ENCODE measurements at places on chromosomes 2 and 18.
A peak's percentile ranks its signal among the peaks of the same experiment; 100 is the strongest.

GRCh38 chr2:224837066-224837465, 120.9 kb upstream of the CCDC195 start:
- DNase-seq, result no peak

DNA sequence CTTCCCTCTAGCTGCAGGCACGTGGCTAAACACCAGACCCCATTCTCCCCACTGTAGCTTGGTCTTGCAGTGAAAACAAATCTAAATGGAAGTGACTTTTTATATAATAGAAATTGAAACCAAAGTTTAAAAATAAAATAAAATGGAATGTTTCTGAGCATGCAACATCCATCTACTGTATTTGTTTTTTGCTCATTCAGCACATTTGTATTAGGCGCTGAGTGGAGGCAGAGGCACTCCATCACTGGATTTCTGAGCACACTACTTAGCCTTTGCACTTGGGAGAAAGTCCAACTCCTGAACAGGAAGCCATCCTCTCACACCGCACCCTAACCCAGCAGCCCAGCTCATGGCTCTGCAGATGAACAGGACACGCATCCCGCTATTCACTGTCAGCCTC, 37.8 kb upstream of the POU3F3 start:
- DNase-seq, result no peak

- no peak for DNase-seq
These were observed 155.4 kb downstream of the STK39 start for GRCh38 chr2:168091986-168092385.

DNA sequence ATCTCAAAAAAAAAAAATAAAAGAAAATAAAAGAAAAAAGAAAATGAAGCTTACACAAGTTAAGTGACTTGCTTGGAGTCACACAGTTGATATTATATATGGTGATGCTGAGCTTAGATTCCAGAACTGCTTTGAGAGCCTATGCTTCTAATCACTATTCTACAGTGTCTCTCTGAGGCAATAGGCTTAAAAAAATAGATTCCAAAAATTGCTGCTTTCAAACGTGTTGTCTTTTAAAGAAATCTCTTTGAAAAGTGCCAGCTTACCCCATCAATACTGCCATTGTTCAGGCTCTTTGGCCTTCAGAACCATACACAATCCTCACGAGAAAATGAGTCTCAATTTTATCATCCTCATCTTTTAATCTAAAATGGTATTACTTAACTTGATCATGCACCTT, 102.6 kb downstream of the CDK15 start:
- no peak for DNase-seq

DNA sequence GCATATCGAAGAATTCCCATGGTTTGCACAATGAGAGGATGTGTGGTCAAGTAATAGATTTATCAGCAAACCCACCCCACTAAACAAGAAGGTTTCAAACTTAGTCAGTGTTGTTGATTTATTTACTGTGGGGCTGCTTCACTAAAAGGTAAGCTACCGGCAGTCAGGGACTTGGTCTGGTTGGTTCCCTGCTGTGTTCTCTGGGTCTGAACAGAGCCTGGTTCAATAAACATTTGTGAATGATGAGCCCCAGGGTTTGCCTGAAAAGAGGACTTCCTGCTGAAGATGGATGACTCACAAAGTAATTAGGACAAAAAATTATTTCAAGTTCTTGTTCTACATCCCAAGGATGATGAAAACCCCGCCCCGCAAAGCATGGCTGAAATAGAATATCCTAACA, 108.3 kb downstream of the SPP2 start:
- no peak for DNase-seq

DNA sequence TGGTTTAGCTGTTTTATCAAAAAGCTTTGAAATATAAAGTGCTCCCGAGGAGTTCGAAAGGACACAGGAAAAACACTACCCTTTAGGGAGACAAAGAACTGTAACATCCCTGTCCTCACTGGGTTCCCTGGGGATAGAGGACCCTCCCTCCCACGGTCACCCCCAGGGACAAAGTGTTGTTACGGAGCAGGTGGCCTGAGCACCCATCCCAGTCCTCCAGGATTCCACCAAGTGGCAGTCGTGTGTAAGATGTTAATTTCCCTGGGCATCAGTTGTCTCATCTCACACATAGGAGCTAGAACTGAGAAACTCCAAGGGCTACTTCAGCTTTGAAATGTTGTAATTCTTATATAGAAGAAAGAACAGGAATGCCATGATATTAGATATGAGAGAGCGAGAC, 137.7 kb downstream of the ALK start:
- no peak for DNase-seq

DNA sequence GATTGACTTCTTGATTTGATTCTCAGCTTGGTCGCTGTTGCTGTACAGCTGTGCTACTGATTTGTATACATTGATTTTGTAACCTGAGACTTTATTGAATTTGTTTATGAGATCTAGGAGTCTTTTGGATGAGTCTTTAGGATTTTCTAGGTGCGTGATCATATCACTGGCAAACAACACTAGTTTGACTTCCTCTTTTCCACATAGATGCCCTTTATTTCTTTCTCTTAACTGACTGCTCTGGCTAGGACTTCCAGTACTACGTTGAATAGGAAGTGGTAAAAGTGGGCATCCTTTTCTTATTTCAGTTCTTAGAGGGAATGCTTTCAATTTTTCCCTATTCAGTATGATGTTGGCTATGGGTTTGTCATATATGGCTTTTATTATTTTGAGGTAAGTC, 101.3 kb downstream of the OSBPL1A start:
- no peak for DNase-seq

DNA sequence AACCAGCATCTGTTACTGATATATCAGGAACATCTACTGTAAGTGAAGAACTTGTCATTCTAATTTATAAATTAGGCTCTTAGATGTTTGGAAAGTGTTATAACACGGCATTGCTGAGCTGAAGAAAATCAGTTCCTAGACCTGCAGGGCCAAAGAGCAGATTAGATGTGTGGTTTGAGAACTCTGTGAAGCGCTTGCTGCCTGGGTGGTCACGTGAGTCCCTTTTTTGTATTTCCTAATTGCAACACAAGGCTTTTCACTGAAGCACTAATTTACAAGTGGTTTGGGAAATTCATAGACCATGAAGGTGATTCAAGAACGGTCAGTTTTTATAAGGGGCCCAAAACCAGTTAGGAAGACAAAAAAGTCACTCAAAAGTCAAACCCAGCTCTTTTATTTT, 106.9 kb upstream of the SP3 start:
- no peak for DNase-seq

DNA sequence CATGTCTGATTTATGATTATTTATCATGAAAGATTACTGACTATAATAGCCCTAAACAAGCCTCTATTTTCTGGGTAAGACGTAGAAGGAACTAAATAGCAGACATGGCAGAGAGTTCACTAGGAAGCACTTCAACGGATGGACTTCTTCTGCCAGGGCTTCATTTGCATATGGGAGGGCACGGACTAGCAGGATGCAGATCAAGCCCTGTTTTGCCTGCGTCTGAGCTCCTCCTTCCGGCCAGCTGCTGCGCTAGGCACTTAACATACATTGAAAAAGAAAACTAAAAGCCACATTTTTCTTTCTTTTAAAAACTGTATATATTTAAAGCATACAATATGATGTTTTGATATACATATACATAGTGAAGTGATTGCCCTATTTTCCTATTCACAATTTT, 340.0 kb upstream of the MEX3C start:
- peak; percentile 43 for DNase-seq

DNA sequence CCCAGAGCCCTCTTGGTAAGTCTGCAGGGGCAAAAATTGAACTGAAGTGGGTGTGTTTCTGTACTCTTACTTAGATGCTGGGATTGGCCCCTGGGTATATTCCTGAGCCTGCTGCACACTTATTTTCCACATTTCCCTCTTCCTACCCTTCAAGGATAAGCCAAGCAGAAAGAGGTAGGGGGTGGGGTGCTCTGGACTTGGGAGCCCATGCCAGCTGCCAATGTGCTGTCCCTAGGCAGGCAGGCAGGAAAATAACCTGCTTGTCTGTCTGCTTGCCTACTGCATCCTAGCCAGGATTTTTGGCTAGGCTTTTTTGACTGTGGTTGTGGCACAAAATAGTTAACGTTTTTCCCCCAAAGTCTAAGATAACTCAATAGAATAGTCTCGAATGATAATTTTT, 234.3 kb downstream of the ALK start:
- DNase-seq, result no peak

- no peak for DNase-seq
These were observed 983.6 kb upstream of the ZEB2 start for GRCh38 chr2:145503511-145503910.

DNA sequence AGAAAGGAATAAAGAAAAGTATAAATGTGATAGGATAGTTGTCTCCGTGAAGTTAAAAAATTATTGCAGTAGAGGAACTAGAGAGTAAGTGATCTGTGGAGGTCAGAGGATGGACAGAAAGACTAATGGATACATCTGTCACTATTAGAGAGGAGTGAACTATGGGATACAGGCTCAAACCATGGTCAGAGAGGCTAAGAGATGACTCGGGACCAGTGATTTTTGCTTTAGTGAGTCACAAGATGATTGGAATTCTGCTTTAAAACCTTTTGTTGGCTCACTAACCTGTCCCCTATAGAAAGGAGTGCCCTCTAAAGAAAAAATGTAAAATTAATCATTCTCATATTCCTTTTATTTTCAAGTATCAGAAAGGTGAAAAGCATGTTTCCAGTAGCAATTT, 30.3 kb downstream of the ALMS1 start:
- no peak for DNase-seq

DNA sequence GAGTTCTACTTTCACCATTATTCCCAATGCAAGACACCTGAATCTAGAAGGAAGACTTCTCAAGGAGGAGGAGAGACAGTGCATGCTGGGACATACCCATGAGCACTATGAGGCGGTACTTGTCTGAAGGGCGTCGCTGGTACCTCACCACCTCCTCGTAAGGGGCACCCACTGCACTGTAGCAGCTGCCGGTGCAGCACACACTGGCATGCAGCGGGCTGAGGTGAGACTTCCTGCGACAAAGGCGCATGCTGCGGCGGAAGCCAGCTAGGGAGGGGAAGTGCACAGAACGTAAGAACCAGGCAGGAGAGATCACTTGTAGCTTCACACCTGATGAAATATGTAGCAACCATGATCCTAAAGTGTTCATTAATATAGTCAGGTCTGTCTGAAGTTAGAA, 12.8 kb upstream of the TMEM237 start:
- no peak for DNase-seq

DNA sequence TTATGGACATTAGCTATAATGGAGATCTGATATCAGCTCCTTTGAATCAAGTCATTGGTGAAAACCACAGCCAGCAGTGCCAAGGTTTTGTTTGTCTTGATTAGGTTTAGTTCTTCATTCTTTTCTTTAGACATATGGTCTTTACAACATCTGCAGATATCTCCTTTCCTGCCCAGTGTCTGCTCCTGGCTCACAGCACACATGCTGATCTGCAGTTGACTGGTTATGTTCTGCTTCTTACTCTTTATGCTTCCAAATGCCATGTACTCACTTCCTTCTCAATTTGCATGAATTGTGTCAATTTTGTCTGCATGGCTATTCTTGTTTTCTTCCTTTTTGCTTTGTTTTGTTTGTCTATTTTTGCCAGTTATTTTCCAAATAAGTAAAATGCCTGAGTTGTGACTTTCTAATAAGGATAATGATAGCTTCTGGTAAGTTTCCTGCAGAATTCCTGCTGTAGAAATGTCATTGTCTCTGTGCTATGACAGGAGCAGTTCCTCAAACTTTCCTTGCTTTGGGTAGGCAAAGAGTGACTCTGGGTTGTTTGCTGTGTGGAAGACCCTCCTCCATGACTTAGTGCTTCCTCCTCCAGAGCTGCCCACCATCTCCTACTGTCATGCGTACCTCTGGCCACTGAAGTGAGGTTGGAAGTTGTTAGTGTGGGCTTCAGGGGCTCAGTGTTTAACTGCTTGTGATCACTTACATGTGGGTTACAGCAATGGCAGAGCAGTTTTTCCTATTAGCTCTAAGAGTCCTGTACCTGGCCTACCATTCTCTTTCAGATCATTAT, 8.2 kb downstream of the ARHGAP25 start:
- DNase-seq, result no peak

DNA sequence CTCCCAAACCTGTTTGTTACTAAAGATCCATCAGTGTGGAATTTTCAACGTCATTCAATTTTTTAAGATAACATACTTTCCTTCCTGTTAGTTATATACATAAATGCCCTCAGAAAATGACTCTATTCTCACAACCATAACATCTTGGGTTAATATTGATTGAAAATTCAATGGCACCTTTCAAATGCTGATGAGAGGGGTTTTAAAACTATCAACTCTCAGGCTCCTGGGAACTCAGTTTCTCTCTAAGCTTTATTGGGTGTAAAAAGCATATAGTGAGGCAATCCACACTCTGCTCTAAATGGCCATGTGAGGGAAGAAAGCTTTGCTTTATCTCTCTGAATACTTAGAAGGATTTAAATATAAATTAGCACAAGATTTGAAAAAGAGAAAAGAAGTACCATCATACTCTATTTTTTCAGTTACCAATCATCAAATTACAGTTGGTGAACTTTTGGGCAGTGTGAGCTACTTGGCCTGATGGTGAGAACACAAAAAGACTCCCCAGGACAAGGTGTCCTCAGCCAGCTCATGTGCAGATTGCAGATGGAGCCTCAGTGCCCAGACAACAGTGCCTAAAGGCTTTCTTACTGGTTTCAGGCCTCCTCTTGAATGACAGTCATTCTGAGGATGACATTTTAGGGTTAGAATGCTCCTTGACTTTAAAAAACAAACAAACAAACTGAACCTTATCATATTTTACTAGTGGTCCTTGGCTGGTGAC, 24.6 kb upstream of the CERS6 start:
- DNase-seq, result no peak

GRCh38 chr2:61016392-61017002, 1.0 kb upstream of the PEX13 start:
- no peak for DNase-seq

DNA sequence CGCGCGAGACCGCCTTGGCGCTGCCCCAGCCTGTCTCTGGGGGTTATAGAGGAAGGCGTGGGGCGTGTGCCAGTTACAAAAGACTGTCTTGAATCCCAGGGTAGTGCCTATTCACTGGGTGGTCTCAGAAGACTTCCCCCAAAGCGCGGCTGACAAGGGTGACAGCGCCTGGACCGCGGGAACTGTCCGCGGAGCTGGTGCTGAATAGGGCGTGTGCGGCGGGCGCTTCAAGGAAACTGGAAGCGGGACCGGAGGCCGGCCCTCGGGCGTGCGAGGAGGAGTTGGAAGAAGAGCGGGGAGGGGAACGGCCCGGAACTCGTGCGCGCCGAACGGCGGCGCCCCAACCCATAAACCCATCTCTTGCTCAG, 2.3 kb downstream of the EGR4 start:
- peak; percentile 43 for DNase-seq

GRCh38 chr2:49924044-49924817, 769.9 kb upstream of the FSHR start:
- no peak for DNase-seq

Measured in NCI-H226 (cell line).